ENCODE measurements at places on chromosomes 2 and 18.

DNA sequence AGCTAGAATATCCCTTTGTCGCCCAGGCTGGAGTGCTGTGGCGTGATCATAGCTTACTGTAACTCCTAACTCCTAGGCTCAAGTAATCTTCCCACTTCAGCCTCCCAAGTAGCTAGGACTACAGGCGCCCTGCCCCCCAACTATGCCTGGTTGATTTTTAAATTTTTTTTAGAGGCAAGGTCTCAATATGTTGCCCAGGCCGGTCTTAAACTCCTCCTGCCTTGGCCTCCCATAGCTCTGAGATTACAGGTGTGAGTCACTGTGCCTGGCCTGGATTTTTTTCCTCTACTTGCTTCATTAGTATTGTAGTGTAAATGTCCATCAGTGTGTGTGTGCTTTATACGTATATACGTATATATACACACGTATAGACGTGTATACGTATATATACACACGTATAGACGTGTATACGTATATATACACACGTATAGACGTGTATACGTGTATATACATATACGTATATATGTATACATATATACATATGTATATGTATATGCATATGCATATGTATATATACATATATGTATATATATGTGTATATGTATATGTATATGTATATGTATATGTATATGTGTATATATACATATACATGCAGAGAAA, 124.4 kb downstream of the DIS3L2 start:
- no peak for DNase-seq

DNA sequence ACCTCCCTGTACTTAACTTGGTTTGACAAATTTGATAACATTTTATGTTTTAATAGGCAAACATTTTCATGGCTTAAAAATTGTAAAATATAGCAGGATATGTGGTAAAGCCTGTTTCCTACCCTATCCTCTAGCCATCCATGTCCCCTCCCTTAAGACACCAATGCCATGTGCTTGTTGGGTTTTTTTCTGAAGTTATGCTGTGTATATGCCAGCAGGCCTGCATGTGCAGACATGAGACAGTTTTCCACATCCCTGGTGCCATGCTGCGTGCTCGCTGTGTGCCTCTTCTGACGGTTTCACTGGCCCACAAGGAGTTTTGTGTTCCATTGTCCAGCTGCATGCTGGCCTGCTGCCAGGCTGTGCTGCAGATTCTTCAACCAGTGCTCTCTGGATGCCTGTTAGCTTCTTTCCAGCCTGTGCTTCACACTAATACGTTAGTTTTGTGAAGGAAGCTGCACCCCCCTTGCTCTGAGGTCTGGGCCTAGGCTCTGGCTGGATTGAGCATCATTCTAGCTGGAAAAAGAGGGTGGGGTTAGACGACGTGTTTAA, 16.9 kb downstream of the INPP4A start:
- DNase-seq, result no peak

- no peak for DNase-seq
Observed at GRCh38 chr2:27730261-27730662, 41.3 kb upstream of the MRPL33 start.

- no peak for DNase-seq
Observed at GRCh38 chr2:31079665-31080064, 58.6 kb downstream of the GALNT14 start.

- DNase-seq, result no peak
Observed at GRCh38 chr2:118808429-118808809, 39.0 kb downstream of the EN1 start.

- DNase-seq, result no peak
Observed at GRCh38 chr18:48961547-48961946, 10.8 kb upstream of the SMAD7 start.

- DNase-seq, result no peak
Observed at GRCh38 chr2:122799391-122799790, 1043.9 kb downstream of the TSN start.

- no peak for DNase-seq
Observed at GRCh38 chr2:121884078-121884477, 128.6 kb downstream of the TSN start.

- DNase-seq, result no peak
Observed at GRCh38 chr2:15300624-15301573, 260.2 kb downstream of the NBAS start.

DNA sequence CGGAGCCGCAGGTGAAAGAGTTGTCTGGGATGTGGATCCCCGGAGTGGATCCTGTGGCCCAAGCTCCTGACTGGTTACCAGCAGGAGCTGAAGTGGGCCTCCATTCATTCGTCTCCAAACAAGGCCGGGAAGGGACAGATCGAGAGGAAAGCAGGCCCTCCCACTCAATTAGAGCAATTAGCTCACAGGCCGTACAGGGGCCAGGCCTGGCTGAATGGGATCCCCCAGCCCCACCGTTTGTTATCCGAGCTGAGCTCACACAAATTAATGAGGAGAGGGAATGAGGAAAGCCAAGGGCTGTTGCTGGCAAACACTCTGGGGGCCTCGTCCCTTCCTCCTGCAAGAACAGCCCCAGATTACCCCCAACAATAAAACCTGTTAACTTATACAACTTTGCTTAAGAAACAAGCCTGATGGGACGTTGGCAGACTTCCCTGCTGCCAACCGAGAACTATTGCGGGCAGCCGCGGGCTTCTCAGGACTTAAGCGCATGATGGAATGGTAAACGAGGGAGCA, 338.0 kb downstream of the BCL11A start:
- no peak for DNase-seq

- no peak for DNase-seq
Observed at GRCh38 chr18:8876887-8877286, 171.5 kb downstream of the MTCL1 start.

DNA sequence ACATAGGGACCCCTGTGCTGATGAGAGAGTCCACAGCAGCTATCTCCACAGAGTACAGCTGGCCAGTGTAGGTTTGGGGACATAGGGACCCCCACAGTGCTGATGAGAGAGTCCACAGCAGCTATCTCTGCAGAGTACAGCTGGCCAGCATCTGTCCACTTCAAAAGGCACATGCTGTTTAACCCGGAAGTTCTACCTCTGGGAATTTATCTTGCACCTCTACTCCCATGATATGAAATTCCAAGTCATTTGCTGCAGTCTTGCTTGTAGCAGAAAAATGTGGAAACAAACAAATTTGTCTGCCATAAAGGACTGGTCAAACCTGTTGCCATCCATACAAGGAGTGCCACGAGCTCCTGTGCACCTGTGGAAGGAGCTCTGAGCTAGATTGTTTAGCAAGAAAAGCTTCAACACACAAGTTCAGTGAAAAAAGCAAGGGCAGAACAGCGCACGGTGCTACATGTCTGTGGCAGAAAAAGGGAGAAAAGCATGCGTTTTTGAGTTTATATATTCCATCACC, 33.1 kb downstream of the LRRFIP1 start:
- DNase-seq, result no peak

GRCh38 chr2:235661952-235662351, 168.1 kb downstream of the AGAP1 start:
- no peak for DNase-seq

DNA sequence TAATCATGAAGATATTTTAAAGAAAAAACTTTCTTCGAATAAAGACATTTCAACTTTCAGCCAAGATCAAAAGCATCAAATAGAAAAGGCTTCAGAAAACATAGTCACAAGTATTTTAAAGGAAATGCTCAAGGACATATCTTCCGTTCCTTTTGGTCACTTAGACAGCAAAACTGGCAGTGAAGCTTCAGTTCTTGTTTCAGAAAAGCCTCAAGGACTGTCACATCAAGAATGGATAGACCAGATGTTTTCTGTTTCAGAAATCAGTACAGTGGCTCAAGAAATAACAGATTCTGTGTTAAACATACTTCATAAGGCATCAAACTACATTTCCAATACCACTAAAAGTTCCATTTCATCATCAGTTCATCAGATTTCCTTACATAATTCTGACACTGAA, 51.8 kb downstream of the FSIP2 start:
- no peak for DNase-seq

GRCh38 chr2:193542762-193543161, 1348.0 kb upstream of the TMEFF2 start:
- DNase-seq, result no peak

- DNase-seq, result no peak
Observed at GRCh38 chr2:96860065-96861029, 2.5 kb upstream of the ANKRD39 start.

DNA sequence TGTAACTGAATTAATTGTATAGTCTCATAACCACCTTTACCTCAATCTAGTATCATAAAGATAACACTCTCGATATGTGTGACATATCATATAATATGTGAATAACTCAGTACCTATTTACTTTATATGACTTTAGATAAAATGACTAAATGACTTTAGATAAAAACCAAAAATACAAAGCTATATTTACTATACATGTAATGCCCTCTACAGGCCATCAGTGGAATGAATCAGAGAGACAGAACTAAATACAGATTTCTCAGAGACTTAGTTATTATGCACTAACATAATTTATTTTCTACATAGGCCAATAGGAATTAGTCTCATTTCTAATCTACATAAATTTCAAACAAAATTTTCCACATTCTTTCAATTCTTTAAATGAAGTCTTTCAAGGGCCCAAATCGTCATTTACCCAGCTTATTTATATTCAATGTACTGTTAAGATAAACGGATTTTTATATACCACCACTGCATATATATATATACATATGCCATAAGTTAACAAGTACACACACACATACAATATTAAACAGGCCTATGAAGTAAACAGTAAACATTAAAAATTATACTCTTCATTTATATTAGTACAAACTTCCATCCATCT, 219.9 kb downstream of the EXOC6B start:
- no peak for DNase-seq

GRCh38 chr18:27014841-27015240, 149.3 kb upstream of the AQP4 start:
- DNase-seq, result no peak

DNA sequence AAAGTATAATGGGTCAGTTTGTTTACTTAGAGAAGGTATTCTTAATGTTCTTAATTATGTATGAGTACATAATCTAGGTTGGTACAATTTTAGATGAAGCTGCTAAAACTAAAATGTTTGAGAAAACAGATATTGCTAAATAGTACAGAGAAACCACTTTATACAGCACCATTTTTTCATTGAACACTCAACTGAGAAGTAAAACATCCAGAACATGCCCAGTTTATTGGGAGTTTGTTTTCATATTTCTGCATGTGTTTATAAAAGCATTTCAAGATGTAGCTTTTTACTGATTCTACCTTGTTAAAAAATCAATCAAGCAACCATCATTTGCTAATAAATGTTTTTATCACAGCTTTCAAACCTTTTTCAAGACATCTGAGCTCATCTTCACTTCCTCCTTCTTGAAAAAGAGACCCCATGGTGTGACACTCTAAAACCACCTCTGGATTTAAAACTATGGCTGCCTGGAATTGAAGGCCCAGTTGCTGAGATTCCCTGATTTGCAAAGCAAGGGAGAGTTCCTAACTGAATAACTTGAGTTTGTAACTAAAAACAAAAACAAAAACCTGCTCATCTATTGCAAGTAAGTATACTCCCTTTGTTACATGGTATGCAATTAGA, 585.9 kb downstream of the ZEB2 start:
- no peak for DNase-seq

DNA sequence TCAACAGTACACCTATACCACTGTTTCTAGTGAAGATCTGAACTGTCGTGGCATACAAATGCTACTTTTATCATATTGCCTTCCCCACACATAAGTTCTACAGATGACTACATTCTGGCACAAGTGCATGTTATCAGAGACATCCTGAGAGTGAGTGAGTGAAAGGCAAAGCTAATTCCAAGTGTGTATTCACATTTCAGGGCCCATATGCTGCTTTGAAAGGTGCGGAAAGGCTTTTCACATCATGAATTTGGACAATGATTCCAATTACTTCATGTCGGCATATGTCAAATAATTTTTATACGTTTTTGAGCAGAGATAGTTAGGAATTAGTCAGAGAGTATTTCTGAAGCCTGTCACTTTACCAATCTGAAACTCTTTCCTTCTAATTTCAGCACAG, 101.7 kb downstream of the GAREM1 start:
- no peak for DNase-seq

DNA sequence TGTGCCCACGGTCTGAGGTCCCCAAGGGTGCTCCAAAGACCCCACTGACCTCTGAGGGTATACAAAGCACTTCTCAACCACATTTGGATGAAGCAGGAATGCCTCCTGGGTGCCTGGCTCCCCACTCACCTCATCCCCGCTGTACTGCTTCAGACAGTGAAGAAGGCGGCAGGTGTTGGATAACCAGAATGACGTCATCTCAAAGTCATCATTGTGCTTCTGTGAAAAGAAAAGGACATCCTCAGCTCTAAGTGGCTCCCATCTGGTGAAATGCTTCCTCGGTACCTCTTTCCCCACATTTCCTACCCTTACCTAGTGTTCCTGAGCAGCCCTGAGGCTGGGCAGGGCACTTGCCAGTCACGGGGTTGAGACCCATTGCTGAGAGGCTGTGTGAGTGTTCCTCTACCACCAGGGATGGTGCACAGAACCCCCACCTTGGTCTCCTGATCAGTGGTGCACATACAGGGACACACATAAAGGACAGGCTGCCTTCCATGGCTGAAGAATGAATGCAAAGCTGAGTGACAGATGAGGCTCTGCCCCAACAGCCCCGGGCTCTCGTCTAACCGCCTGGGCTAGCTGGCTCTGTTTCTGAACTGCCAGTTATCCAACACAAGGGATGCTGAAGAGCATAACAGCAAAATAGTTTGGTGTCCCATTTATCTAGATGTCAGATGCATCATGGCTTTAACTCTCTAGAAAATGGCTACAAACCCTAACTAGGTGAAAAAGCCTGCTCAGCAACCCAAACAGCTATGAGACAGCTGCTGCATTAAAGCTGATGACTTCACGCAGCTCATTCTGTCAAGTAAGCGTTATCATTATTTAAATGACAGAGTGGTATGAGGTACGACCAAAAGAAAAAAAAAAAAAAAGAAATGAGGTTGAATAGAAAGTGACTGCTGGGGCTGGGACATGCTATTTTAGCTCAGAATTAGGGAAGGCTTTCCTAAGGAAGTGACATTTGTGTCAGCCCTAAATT, 28.2 kb upstream of the ACAA2 start:
- no peak for DNase-seq

GRCh38 chr2:35932276-35932963, 423.2 kb upstream of the CRIM1 start:
- no peak for DNase-seq

- no peak for DNase-seq
Observed at GRCh38 chr18:24270358-24270936, 127.2 kb downstream of the OSBPL1A start.

- no peak for DNase-seq
Observed at GRCh38 chr2:34627003-34627402, 1027.9 kb upstream of the FAM98A start.
